ENCODE measurements at places on chromosomes 1 and 21.

DNA sequence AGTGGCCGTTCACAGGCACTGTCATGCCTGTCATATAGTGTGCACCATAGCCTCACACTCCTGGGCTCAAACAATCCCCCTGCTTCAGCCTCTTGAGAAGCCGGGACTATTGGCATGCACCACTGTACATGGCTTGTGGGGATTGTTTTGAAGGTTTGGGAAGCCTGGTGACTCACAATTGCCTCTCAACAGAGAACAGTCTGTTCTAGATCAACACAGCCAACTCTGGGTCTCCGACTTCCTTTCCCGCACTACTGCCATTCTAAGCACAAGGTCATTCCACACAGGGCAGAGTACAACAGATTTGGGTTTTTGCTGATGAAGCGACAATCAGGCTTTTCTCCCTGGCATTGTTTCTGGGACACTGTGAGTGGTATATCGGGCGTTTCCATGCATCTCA lies 15.5 kb upstream of the AHCTF1 start:
- DNase-seq: no peak

DNA sequence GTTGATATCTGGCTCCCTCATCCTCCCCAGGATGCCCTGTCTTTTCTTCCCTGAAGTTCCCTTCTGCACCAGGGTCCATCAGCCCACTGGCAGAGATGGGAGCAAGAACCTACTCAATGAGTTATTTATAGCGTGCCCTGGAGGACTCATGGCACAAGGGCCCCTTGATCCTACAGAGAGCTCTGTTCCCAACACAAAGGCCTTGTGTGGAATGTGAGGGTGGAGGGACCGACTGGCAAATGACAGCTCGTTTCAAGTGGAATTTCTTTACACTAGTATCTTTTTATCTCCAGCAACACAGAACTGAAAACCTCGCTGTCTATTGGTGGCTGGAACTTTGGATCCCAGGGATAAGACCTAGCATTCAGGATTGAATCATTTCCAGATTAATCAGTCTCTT lies 22.4 kb downstream of the CHI3L2 start:
- DNase-seq: no peak

DNA sequence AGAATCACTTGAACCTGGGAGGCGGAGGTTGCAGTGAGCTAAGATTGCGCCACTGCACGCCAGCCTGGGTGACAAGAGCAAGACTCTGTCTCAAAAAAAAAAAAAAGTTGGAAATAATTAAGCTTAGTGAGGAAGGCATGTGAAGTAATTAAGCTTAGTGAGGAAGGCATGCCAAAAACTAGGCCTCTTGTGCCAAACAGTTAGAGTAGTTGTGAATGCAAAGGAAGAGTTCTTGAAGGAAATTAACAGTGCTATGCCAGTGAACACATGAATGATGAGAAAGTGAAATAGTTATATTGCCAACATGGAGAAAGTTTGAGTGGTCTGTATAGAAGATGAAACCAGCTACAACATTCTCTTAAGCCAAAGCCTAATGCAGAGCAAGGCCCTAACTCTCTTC lies 85.0 kb downstream of the MAN1A2 start:
- DNase-seq: no peak

GRCh38 chr21:38897532-38898421 lies 92.0 kb downstream of the ETS2 start:
- DNase-seq: no peak

GRCh38 chr1:217389895-217390294 lies 241.0 kb downstream of the GPATCH2 start:
- no peak for DNase-seq

- DNase-seq: no peak
Measured at GRCh38 chr1:68197891-68198290, 34.4 kb downstream of the WLS start.

DNA sequence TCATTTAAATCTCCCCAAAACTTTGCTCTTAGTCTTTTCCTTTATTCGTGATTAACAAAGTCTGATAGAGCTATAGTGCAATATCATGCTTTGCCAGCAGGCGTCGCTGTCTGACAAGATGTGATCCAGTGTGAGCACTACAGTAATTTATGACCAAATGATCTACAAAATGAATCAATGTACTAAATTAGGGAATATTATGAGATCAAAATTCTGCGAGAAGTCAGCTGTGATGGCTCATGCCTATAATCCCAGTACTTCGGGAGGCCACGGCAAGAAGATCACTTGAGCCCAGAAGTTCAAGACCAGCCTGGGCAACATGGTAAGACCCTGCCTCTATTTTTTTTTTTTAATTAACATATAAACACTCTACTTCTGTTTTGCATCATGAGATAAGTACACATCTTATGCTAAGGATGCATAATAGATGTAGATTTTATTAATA lies 3.6 kb upstream of the SPSB1 start:
- peak; percentile 76 for DNase-seq

DNA sequence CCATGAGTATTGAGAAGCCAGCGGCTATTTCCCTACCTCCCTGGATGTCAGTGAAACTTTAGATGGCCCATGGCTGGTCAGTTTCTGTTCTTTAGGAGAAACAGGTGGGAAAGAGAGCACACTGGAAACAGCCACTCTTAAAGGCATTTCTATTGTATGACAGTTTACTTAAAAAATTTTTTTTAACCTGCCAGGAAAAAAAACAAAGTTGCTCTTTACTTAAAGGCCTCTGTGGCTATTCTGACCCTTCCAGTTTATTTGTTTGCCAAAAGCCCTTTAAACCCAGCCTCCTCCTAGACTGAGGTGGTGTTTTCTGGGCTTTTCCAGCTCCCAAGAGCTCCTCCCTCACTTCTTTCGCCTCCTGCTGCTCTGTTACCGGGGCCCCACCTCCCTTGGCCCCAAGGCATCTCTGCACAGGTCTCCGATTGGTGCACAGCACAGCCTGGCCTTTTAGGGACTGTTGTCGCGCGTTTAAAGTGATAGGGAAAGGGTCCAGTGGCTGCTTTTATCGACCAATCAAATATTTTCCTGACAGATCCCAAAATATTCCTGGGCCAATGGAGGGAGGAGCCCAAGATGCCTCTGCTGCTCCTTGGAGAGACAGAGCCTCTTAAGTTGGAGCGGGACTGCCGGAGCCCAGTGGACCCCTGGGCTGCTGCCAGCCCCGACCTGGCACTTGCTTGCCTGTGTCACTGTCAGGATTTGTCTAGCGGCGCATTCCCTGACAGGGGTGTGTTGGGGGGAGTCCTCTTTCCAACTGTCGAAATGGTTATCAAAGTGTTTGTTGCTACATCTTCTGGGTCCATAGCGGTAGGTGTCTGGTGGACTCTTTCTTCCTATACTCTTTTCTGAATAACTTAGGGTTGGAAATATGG lies at the start of gene SH3BGR:
SH3BGR (plus strand) TSS at position 639 of the 875 bp plus-strand sequence; CDS start at position 766, 127 bp downstream.
- DNase-seq: no peak

Measured in stimulated activated CD4-positive, alpha-beta T cell treated with anti-CD3 and anti-CD28 coated beads, Interleukin-1b, Interleukin-23, amount 100 ng/mL, for 24 hours (primary cell).